NCI-H146 (cell line): ENCODE measurements at places on chromosomes 16 and 17.

DNA sequence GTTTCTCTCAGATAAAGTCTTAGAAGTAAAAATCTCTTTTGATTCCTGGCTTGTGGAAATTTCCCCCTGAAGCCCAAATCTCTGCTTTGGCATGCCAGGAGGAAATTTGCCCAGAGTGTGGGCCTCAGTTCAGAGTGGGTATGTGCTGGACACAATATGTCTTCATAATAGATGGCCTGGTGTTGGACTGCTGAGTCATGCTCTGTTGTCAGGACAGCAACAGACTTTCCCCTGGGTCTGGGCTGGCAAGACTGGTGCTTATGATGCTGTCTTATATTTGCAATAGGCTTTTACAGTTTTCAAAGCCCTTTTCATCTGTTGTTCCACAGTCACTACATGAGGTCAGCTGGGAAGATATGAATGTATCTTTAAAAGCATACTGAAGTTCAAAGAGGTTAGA lies 57.0 kb downstream of the SHISA9 start:
- no peak for DNase-seq

DNA sequence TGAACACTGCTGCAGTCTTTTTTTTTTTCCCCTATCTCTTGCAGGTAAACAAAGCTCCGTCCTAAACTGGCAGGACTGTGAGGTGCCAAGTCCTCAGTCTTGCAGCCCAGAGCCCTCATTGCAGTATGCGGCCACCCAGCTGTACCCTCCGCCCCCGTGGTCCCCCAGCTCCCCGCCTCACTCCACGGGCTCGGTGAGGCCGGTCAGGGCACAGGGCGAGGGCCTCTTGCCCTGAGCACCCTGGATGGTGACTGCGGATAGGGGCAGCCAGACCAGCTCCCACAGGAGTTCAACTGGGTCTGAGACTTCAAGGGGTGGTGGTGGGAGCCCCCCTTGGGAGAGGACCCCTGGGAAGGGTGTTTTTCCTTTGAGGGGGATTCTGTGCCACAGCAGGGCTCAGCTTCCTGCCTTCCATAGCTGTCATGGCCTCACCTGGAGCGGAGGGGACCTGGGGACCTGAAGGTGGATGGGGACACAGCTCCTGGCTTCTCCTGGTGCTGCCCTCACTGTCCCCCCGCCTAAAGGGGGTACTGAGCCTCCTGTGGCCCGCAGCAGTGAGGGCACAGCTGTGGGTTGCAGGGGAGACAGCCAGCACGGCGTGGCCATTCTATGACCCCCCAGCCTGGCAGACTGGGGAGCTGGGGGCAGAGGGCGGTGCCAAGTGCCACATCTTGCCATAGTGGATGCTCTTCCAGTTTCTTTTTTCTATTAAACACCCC lies 13.8 kb downstream of the IL34 start:
- no peak for DNase-seq

DNA sequence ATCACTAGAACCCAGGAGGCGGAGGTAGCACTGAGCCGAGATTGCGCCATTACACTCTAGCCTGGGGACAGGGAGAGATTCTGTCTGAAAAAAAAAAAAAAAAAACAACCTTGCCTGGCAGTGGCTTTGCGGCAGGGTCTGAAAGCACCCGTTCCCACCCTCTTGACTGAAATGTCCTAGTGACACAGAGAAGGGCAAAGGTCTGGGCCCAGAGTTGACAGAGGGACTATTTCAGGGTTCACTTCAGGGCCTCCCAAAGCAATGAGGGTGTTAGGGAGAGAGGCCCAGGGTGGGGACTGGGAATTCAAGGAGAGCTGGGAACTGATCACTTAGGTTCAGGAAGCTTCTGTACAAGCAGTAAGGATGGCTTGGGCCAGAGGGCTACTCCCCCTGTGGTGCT lies 13.8 kb upstream of the CDRT15L2 start:
- DNase-seq: no peak

- DNase-seq: no peak
Measured at GRCh38 chr17:67212231-67212630, 32.8 kb downstream of the HELZ start.

DNA sequence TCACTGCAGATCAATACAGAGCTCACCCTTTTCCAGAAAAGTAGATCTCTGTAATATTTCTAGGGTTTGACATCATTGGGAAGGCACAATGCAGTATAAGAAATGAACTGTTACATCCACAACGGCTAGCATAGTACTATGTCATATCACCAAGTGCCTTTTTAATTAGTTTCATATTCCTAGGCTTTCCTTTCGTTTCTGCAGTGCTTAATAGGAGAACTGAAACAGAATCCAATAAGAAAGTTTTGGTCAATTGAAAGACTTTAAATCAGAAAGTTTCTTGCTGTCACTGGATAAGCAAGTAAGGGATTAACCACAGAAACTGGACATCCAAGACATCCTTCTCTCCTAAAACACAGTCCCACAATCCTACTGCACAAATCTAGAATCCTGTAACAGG lies 3.5 kb upstream of the RNF43 start:
- DNase-seq: no peak

DNA sequence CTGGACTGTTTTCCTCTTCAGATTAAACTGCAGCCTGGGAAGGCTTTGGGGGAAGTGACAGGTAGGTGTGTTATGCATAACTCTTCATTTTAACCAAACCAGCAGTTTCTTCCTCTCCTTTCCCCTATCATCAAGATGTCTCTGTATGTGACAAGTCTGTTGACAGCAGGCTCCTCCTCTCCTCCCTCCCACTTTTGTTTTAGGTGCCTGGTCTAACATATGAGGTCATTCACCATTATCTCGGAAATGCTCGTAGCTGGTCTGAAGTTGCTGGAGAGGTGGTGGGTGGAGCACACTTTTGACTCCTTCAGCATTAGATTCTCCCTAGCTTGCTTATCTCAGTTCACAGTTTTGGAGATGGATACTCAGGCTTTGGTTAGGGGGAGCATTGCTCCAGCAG lies 571.0 kb upstream of the EEF2KMT start:
- no peak for DNase-seq

DNA sequence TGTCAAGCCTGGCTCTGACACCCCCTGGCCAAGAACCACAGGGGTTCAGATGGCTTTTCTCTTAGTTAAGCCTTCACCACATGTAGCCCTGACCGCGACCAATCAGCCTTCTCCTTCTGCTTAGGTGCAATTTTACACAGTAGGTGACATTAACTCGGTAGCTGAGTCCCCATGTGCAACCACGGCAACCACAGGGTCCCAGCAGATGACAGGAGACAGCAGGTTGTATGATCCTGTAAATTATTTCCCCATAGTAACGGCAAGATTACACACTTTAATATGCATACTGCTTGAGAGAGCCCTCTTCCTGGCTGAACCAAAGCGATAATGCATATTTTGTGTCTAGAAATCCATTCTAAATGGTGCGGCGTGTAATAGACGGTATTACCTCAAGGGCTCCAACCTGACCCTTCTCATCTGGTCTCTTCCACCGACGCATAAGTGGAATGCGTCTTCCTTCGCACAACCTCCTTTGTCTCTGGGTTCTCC lies 458.7 kb upstream of the ZFHX3 start:
- no peak for DNase-seq

DNA sequence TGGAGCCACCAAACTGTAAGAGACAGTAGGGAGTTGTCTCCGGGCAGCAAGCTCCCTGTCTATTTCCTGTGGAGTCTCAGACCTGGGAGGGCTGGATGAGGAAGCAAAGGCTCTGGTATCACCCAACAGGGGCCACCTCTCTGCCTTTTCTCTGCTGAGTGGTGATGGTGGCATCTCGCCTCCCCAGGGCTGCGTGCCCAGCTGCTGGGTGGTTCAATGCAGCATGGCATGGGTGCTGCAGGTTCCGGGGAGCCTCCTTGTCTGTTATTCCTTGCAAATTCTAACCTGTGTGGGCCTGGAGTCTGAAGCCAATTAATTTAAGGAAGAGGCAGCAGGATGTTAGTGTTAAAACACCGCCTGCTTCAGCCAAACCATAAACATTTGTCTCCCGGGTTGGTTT lies 78.2 kb downstream of the CCDC182 start:
- no peak for DNase-seq

DNA sequence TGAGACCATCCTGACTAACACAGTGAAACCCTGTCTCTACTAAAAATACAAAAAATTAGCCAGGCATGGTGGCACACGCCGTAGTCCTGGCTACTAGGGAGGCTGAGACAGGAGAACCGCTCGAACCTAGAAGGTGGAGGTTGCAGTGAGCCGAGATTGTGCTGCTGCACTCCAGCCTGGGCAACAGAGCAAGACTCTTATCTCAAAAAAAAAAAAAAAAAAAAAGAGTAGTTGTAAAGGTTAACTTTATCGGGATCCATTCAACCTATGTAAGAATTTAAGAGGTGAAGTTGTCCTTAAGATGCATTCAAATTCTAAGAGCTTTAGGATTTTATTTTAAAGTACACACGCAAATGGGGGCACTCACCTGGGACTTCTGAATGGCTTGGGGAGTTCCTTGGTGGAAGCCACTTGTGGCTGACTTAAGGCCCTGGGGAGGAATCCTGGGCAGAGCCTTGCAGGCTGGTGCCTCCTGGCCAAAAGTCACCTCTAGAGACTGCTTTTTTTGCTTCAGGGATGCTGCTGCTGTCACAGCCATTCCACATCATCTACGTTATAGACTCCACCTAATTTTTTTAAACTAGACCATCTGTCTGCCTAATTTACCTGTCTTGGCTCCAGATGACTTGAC lies 3.3 kb downstream of the CTCF start:
- DNase-seq: no peak

DNA sequence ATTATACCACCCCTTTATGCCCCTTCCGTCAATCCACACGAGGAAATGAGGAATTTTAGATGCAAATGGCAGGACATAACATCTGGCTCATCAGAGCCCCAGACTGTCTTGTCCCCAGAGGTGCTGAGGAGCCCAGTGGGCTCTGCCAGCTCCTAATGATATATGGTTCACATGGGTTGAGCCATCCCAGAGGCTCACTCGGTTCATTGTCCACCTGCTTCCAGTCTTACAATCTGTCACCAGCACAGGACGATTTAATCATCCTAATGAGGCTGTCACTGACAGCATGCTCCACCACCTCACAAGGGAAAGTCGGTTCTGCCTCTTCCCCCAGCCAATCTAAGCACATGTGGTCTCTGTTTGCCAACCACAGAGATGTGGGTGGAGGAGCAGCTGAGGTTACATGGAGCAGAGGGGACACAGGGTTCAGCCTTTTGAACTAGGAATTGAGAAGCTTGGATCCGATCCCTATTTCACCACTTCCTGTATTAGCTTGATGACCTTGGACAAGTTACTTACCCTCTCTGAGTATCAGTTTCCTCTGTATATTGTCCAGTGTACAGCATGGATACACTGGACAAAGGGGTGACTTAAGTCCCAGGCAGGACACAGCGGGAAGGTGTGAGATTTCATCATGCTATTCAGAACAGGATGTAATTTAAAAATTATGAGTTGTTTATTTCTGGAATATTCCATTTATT lies 27.0 kb upstream of the DHX8 start:
- peak; percentile 14 for DNase-seq

GRCh38 chr16:66490774-66491715 lies 58.9 kb downstream of the TK2 start:
- DNase-seq: no peak

DNA sequence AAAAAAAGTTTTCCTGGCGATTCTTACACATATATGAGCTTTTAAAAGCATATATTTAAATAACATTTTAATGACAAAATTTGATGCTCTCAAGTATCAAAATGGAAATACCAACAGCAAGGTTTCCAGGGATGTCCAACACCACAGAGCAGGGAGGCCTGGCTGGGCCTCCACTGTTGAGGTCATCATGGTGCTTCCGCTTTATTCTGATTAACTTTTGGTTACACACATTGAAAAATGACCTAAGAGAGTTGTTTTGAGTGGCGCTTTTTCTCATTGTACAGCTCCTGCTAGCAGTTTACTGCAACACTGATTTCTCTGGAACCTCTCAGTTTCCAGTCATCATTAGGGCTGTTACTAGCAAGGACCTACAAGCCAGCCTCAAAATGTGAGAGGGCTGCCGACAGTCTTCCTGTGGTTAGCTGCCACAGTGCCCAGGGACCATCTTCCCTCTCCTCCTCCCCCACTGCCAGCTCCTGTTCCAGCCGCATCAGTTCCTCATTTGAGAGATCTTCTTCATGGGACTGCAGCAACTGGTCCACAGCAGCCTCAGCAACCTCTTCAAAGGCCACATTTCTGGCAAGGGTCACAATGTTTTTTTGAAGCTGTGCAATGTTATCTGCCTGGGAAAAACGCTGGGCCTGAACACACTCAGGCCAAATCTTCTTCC lies 21.3 kb downstream of the DEF8 start:
- no peak for DNase-seq
